ENCODE measurements at places on chromosomes 3 and 15.
A peak's percentile ranks its signal among the peaks of the same experiment; 100 is the strongest.

- no peak for DNase-seq
These were observed 201.3 kb upstream of the PRICKLE2 start for GRCh38 chr3:64426551-64426950.

DNA sequence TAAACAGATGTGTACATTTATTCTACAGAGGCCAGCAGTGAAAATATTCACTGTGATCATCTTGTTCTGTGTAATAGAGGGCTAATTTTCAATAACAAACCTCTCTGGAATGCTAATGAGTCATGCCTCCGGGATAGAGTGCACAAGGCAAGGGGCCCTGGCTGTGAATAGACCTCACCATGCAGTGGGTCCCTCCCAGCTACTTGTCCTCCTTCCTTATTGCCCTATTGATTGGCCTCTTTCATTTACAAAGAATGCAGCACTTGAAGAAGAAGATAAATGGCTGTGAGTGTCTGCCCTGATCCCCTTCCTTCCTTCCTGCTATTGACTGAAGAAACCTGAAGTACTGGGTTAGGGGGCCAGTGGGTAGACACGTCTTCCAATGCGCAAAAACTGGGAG, 436.3 kb downstream of the WDR72 start:
- DNase-seq: no peak

GRCh38 chr15:98674336-98674735, 26.0 kb downstream of the IGF1R start:
- DNase-seq: no peak

- DNase-seq: peak; percentile 39
These were observed 16.9 kb downstream of the SLC24A1 start for GRCh38 chr15:65638681-65639089.

DNA sequence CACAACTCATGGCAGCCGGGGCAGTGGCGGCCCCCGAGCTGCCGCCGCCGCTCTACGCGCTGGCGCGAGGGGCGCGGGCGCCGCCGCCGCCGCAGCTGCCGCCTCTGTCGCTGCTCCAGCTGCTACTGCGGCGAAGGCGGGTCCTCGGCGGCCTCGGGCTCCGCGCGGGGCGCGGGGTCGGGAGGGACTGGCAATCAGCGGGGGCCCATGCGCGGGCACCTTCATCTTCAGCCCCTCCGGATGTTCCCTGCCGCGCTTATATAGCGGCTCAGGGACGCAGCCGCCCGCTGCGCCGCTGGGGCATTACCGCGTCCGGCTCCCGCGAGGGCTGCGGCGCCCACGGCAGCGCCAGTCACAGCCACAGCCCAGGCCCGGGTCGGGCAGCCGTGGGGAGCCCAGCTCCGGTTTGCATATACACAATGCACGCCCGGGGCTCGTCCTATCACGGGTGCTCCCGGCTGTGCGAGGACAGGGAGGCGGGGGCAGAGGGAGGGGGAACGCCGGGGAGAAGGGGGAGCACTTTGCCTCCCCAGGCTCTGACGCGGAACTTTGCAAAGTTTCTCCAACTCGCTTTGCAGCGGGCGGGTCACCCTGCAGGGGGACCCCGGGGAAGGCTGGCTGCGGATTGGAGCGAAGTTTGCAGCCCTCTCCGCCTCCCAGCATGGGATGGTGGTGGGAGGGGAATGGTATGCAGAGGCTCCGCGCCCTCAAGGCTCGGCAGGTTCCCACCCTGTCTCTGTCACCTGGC, at the start of gene VGLL3:
VGLL3 (minus strand) TSS at position 416 of the 748 bp plus-strand sequence; CDS start at position 10, 406 bp downstream.
- no peak for DNase-seq

GRCh38 chr3:130894986-130895280, 1.0 kb downstream of the ATP2C1 start:
- DNase-seq: no peak

- DNase-seq: no peak
These were observed 63.4 kb downstream of the PPARG start for GRCh38 chr3:12352253-12352652.

DNA sequence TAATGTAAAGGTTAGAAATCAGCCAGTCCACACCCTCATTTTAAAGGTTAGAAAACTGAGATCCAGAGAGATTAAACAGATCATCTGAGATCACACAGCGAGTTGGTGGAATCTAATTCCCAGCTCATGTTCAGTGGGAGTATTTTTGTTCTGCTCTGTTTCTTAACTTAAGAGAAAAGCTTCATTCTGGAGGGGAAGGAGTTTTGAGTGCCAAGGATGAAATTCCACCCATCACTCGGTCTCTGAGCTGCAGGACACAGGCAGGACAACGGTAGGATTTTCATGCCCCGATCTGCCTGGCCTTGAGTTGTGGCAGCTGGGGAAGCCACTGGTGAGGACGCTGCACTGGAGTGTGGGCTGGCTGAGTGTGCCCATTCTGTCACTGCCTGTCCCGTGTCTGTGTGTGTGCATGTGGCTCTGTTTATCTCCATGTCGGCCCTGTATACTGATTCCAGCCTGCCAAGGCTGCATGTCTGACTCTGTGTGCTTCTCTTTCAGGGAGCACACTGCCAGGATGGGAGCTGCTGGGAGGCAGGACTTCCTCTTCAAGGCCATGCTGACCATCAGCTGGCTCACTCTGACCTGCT, 94.3 kb downstream of the CEMIP start:
- DNase-seq: no peak

- no peak for DNase-seq
These were observed 125.0 kb downstream of the TFG start for GRCh38 chr3:100834332-100834731.

- DNase-seq: no peak
These were observed 505.4 kb downstream of the ZIC1 start for GRCh38 chr3:147914532-147914931.
